SW480 (cell line): ENCODE measurements at places on chromosomes 2 and 18.
A peak's percentile ranks its signal among the peaks of the same experiment; 100 is the strongest.

DNA sequence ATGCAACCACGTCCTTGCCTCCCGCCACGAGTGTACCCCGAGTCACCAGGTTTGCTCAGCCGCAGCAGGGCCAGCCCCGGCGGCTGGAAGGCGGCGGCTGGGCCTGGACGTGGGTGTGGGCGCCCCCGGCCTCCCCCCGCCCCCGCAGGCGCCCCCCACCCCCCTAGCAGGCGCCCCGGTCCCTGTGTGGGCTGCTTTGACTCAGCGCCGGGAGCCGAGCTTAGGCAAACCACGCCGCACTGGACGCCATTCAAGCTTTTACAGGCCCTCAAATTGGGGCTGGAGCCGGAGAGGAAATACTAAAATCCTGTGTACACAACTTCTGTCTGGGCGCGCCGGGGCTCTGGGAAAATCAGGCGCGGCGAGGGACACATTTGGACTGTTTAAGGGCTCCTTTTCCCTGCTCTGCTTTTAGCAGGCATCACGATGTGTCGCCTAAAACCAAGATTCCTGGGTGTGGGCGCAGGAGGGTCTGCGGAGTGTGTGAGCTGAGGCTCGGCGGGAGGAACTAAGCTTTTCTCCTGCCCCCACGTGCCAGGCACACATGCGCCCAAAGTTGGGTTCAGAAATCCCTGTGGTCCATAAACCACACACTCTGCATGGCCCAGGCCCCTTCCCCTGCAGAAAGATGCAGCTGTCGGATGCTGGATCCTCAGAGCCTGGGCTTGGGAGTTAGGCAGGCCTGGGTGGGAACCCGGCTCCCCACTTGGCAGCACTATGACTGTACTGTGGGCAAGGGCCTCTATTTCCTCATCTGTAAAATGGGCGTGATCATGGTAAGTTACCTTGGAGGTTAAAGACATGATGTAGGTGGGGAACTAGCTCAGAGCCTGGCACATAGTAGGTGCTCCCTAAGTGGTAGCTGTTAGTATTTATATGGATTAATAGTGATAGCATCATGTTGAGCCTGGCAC lies 57.6 kb downstream of the ATOH8 start:
- no peak for DNase-seq

GRCh38 chr2:172877826-172878225 lies 142.2 kb downstream of the RAPGEF4 start:
- DNase-seq, result no peak

- DNase-seq, result no peak
Measured at GRCh38 chr2:233075141-233075965, 15.2 kb downstream of the INPP5D start.

GRCh38 chr2:170878505-170878904 lies 50.5 kb upstream of the GORASP2 start:
- peak; percentile 9 for DNase-seq

DNA sequence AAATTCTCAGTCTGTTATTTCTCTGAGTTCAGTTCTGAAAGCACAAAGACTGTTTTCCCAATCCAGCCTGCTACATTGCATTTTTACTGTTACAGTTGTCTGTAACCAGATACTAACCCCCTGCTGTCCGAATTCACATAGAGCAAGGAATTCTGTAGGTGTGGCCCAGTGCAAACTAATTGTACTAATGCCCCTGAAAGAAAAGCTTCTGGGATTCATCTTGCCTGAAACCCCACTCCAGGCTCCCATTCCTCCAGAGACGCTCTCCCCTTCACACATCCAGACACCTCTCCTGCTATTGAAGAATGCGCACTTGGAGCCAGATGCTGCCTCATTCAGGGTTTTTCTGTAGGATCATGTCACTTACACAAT lies 127.0 kb downstream of the TTC32 start:
- no peak for DNase-seq

DNA sequence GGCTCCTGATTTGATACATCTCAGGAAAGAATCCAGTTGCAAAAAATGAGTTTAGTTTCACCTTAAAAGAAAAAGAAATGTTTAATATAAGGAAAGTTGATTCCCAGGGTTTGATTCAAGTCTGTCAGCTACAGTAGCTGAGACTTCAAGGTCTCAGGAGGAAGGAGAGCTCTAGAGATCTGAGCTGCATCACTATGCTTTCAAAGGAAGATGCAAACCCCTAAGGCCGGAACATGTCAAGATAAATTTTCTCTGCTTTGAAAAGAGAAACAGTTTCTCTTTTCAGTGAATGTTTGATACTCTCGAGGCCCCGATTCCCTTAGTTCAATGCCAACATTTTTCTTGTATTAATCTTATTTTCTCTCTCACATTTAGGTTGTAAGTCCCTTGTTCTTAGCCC lies 128.6 kb downstream of the RGPD3 start:
- DNase-seq, result no peak

DNA sequence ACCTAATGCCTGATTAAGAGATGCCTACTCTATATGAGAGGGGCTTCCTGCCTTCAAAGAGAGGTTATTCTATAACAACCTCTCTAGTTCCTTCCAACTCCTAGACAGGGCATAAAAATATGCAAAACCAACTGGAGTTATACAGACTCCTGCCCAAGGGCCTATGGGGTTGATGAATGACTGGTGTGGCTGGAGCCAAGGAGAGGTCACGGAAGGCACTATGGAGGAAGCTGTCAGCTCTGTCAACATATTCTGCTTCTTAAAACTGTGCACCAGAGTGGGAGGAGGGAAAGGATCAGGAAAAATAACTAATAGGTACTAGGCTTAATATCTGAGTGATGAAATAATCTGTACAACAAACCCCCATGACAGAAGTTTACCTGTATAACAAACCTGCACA lies 120.9 kb upstream of the CDC42EP3 start:
- no peak for DNase-seq

- DNase-seq, result no peak
Measured at GRCh38 chr2:129699781-129700573, 279.5 kb upstream of the RAB6C start.

DNA sequence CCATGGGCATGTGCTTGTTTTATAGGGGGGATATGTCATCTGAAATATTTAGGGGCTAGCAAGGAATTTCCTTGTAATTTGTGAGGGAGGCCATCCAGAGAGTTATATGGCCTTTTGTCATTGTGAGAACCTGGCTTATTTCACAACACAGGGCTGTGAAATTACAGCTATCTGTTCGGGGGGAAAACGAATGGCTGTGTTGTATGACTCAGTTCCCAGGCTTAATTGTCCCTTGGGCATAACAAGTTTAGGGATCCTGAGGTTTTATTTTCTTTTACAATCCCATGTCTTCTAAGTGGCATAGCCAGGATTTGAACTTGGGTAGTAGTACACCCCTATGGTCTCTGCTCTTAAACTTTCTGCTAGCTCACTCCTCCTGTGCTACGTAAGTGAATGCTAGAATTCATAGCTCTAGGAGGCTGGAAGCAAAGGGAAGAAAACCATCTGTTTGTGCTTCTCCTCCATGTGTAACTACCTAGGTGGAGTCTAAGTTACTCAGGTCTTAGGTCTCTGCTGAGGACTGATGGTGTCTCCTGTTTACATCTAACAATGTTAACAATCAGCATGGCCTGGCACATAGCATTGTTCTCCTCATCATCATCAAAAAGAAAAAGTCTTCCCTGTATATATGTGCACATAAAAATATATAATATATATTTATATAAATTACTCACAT lies 53.8 kb downstream of the SKA1 start:
- DNase-seq, result no peak
